ENCODE measurements at places on chromosomes 1 and 21. TPM values are rescaled to one million over a fixed set of nuclear protein-coding genes. Genes with fewer than 3 reads are reported as not detected.

GRCh38 chr1:206824331-206824730, 41.1 kb upstream of the IL20 start:
- DNase-seq = no peak

- no peak for DNase-seq
Measured at GRCh38 chr1:226644541-226645176, 94.4 kb downstream of the ITPKB start.

DNA sequence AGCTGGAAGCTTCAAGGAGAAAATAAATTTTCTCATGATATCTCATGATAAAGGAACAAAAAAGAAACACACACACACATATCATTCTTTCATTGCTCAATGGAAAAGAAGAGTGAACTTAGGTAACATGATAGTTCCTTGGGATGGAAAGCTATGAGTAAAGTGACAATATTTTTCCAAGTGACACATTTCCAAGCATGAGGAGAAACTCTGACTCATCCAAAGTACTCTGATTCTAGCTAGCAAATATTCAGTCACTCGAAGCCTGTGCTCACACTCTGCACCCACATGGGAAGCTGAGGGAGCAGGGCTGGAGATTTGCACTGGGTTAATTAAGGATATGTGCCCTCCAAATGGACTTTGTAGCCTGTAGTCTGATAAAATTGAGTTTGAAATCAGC, 222.4 kb downstream of the LRRC40 start:
- DNase-seq = no peak

DNA sequence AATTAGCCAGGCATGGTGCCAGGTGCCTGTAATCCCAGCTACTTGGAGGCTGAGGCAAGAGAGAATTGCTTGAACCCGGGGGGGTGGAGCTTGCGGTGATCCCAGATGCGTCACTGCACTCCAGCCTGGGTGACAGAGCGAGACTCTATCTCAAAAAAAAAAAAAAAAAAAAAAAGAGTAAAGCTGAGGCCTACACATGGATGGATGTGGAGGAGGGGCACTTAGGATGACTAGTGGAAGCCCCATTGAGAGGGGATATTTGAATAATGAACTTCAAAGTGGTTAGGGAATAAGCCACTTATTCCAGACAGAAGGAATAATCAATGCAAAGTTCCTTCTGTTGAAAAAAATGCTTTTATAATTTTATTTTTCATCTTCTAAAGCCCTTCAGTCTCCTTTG, 51.4 kb downstream of the PTBP2 start:
- no peak for DNase-seq

- DNase-seq = peak; percentile 59
Measured at GRCh38 chr1:219666242-219666641, 53.3 kb upstream of the ZC3H11B start.

DNA sequence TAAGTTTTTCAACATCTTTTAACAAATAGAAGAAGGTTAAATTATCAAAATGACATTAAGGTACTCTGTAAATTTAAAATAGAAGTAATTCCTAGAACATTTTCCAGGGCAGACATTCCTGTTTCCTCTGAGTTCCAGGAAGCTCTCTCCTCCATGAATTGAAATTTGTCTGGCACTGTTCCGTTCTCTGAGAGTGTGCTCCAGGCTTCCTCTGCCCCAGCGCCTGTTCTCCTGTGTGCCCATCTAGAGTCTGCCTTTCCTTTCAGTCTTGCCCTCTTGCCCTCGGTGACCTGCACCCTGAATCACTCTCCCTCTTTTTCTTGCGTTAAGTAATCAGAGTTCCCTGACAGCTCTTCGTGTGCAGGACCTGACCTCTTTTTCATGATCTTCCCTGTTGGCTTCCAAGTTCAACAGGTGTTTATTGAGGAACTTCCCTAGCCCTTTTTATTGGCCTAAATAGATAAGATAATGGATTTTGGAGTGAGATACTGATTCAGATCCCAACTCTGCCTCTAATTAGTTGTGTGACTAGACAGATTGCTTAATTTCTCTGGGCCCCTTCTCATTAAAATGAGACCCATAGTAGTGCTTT, 77.1 kb downstream of the MTR start:
- no peak for DNase-seq

DNA sequence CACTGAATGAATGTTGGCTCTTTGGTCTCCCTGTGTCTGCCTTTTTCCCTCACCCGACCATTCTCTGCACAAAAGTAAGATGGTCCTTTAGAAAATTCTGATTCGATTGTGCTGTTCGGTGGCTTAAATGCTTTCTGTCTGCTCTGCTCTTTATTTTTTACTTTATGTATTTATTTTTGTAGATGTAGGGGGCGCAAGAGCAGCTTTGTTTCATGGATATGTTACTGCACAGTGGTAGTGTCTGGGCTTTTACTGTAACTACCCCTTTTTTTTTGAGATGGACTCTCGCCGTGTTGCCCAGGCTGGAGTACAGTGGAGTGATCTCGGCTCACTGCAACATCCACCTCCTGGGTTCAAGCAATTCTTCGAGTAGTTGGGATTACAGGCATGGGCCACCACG, 15.7 kb downstream of the NLRP3 start:
- no peak for DNase-seq

DNA sequence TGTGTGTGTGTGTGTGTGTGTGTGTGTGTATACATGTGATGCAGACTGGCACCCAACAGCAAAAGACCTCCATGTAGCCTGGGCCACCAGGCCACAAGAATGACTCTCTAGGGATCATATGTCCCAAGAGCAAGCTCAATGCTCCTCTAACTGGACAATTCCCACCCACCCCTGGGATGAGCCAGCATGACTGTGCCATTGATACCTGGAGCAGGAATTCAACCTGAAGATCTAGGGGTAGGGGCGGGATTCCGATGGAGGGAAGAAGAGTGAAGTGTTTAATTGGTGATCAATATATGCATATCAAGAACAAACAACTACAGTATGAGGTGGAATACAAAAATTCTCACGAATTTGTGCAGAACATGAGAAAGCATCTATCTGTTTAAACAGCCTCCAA, 136.2 kb downstream of the PSMG1 start:
- no peak for DNase-seq

DNA sequence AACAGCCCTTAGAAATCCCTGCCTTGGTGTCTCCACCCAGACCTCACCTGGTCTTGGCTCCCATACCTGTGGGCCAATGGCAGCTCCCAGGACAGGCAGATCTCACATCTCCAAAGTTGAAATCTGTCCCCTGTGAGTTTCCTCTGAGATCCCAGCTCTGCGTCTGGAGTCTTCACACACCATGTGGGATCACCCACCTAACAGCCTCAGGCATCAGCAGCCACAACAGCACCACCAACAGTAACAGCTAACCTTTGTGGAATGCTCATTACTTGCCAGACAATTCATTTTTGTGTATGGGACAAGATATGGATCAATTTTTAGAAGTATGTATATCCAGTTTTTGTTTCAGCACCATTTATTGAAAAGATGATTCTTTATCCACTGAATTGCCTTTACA, 523.2 kb downstream of the MATN1 start:
- DNase-seq = no peak

Gene BGLAP
- total RNA-seq = 0.99 TPM

Gene C1orf210
- 0.99 TPM for total RNA-seq

Gene KIF2C
- 10.1 TPM for total RNA-seq

Gene IL6R
- 10.0 TPM for total RNA-seq
